Stimulated activated CD8-positive, alpha-beta memory T cell treated with anti-CD3 and anti-CD28 coated beads, Interleukin-7, amount 100 ng/mL, for 4 hours (primary cell): ENCODE measurements at places on chromosomes 7 and 10.

DNA sequence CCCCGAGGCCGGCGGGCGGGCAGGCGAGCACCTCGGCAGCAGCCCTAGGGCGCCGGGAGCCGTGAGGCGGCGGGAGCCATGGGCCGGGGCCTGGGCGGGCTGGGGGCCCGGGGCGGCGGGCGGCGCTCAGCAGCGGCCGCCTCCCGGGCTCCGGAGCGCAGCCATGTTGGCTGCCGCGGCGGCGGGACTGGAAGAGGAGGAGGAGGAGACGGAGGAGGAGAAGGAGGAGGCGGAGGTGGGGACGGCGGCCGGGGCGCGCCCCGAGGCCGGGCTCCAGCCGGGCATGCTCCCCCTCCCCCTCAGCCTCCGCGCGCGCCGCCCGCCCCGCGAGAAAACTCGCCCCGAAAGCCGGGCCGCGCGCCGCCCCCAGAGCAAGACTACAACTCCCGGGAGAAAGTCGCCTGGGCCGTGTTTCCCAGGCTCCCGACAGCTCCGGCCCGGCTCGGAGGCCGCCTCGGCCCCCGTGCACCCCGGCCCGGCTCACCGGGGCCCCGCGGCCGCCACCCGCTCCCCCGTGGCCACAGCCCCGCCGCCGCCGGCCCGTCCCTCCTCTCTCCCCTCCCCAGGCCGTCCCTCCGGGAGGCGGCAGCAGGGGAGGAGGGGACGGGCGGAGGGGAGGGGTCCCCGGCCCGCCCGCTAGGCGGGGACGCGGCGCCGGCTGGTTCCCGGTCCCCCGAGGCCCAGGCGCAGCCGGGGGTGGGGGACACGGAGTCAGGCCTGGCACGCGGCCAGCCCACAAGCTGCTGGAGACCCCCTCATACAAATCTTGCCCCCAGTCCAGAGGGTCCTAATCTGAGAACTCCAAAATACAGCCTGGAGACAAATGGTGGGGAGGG is at the start of gene DLG5:
DLG5 (minus strand) TSS at position 190 of the 836 bp plus-strand sequence. CDS start 235 bp downstream, outside the sequence.
- peak; percentile 15 for DNase-seq

DNA sequence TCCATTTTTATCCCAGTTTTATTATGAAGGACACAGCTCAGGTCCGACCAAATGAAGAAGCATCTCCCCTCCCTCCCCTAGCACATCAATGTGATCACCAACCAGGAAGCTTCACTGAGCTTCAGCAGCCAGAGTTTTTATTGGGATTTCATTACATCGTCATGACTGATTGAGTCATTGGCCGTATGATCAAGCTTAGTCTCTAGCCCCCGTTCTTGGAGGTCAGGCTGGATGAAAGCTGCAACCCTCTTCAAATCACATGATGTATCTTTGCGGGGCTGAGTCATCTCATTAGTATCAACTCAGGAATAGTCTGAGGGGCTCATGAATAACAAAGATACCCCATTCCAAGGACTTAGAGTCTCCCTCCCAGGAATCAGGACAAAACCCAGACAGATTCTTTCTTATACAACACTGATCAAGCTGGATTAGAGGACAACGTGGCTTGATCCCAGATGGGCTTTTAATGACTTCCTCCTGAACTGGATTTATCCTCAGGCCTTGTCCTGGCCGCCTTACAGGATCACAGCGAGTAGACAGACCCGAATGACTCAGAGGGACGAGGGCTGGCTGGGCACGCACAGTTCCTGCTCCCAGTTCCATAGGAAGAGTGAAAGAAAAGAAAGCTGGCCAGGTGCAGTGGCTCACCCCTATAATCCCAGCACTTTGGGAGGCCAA is 14.5 kb downstream of the LIMK1 start:
- no peak for DNase-seq

DNA sequence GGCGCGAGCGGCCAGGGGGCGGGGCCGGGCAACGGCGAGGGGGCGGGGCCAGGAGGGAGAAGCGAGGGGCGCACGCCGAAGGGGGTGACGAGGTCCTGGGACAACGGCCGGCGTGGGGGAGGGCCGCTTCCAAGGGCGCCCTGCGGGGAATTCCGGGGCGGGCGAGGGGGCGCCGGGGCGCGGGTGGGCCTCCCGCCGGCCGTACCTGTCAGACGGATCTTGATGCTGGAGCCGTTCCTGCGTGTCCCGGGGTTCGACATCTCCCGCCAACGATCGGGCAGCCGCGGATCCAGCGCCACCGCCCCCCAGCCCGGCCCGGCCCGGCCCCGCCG is 421 bp downstream of the SMURF1 start:
- DNase-seq = no peak

- no peak for DNase-seq
Measured at GRCh38 chr7:33744293-33745075, 160.9 kb upstream of the BMPER start.

- no peak for DNase-seq
Measured at GRCh38 chr7:30469303-30469702, 9.3 kb downstream of the NOD1 start.

DNA sequence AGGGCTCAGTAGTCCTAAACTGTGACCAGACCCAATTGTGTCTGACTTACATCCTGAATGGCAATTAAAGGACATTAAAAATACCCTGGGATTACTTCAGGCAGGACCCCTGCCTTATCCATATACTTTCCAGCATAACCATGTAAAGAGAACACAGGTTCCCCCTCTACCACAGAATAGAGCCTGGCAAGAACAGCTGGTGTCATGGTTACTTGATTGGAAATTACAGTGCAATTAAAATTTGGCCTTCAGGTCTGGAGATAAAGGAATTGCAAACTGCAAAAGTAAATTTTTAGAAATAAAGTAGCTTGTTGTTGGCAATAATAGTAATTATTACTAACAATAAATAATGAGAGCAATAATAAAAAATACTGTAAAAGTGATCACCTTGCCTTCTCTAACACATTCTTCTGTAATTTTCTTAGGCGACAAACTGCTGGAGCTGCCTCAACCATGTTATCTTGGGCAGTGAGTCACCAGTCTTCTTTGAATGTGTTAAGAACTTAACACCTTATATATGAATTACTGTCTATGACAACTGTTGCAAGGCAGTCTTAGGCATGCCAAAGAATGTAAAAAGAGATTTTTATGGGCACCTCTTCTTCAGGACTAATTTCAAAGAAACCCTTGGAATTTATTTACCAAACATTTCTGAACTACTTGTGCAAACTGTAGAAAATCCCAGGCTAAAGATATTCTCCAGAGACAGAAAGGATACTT is 53.7 kb downstream of the HIBADH start:
- DNase-seq = no peak

- no peak for DNase-seq
Measured at GRCh38 chr10:114526126-114526503, 121.8 kb upstream of the AFAP1L2 start.

DNA sequence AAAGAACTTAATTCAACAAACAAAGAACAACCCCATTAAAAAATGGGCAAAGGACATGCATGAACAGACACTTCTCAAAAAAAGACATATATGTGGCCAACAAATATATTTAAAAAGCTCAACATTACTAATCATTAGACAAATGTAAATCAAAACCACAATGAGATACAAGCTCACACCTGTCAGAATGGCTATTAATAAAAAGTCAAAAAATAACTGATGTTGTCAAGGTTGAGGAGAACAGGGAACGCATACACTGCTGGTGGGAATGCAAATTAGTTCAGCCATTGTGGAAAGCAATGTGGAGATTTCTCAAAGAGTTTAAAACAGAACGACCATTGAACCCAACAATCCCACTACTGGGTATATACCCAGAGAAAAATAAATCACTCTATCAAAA is 19.1 kb downstream of the ZFAND4 start:
- DNase-seq = no peak

DNA sequence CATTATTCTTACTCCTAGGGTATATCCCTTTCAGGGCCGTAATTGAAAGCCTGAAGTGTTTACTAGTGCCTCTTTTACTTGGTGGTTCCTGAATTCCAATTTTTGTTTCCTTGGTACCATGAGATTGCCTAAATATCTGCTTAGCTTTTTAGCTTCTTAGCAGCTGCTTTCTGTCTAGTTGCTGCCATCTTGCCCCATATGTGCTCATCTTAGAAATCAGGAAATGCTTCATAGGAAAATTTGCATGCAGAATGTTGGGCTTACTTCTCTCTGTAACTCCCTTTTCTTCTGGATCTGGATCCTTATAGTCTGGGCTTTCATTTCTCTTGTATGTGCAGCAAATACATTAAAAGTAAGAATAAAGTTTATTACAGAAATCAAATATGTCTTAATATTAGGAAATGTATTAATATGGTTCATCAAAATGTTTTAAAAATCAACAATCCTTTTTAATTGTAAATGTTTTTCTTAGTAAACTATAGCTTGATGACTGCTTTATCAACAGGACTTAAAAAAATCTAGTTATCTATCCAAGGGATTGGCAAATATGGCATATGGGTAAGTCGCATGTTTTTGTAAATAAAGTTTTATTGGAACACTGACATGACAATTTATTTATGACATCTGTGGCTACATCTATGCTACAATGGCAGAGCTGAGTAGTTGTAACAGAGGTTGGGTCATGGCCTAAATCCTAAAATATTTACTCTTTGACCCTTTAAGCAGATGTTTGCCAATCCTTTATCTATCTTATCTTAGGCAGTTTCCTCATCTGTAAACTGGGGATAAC is 73.5 kb upstream of the CDK6 start:
- DNase-seq = no peak
